ENCODE measurements at places on chromosomes 13 and 19.
A peak's percentile ranks its signal among the peaks of the same experiment; 100 is the strongest.

DNA sequence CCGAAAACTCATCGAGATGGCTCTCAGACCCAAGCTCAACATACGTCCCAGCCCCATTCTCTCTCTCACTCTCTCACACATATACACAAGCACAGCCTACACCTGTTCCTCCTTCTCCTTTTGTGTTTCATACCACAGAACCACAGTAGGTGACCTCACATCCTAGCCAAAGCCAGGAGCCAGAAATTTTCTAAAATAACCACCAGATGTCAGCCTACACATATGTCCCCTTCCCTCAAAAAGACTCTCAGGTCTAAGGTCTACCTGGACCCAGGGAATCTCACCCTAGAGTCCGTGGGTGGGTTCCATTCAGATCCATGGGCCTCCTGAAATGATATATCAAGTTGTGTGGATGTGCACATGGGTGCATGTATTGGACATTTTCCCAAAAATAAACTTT lies 104.2 kb upstream of the IPO5 start:
- no peak for DNase-seq

DNA sequence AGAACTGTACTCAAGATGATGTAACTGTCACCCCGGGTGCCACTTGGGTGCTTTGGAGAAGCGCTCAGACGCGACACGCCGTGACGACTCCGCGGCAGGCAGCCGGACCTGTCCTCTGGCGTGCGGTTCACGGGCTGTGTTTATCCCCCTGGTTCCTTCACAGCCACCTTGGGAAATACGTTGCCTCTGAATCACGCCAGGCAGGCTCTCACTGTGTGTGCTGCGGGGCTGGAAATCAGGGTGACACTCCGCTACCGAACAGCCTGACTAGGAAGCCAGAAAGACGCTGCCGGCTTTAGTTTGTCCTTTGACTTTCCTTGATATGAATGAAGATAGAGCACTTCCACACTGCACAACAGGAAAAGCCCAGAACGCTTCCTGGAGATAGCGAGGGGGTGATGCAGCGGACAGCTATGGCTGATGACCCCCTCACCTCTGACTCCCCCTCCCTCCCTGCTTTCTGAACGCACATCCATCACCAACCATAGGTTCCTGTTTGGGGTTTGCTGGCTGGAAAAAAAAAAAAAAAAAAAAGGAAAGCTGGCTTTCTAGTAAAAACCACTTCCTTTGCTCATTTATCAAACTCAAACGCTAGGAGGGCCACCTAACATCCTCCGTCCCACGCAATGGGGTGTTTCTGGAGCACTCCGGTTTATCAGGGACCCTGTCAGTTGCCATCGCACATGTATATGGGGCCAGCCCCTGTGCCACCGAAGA lies 3.7 kb upstream of the GP6 start:
- peak; percentile 16 for DNase-seq

DNA sequence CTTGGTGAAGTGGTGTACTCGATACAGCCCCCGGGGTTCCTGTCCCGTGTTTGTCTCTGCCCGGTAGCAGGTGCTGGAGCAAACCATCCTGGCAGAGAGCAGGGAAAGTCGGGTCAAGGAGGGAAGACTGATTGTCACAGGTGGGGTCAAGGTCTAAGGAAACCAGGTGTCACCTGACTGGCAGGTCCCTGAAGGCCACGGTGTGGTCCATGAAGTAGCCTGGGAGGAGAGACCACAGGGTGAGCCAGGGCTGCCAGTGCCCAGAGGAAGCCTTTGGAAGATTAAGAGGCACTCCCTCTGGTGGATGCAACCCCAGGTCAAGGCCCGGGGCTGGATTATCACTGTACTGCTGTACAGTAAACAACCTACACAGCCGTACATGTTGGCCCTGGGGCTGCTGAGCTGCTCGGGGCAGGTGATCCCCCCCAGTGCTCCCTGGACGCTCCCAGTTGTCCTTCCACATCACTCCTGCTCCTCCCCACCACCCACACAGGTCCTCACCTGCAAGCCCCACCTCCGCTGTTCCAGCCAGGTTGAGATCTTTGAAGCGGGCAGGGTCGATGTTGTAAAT lies 6.0 kb upstream of the CCER2 start:
- DNase-seq: no peak

DNA sequence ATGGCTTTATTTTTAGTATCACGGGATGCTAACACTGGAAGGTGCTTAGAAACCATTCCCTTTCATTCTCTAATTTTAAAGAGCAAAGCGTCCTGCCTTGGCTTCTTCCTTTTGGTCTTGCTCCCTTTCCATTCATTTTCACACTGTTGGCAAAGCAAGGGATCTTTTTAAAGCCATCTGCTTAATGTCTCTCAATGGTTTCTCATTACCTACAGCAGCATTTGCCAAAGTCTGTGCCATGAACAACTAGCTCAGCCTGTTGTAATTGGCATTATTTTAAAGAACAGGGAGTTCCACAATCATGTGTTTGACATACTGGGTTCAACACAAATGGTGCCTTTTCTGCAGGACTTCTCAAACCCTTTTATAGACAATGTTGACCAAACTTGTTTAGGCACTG lies 444.3 kb downstream of the GPC6 start:
- no peak for DNase-seq

- DNase-seq: no peak
Observed at GRCh38 chr19:29662278-29662603, 3.0 kb upstream of the PLEKHF1 start.
